ENCODE measurements at places on chromosomes 3 and 15.

DNA sequence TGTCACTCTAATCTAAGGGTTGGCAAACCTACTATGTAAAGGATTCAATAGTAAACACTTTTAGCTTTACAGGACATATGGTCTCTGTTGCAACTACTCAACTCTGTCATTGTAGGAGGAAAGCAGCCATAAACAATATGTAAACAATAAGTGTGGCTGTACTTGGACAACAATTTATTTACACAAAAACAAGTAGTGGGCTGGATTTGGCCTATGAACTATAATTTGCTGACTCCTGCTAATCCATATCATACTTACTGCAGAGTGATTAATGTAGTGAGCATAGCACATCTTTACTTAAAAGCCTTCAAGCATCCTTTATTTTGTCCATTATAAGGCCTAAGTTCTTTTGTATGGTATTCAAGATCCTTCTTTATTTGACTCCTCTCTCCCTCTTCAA, 441.9 kb downstream of the ZIC1 start:
- DNase-seq = no peak

DNA sequence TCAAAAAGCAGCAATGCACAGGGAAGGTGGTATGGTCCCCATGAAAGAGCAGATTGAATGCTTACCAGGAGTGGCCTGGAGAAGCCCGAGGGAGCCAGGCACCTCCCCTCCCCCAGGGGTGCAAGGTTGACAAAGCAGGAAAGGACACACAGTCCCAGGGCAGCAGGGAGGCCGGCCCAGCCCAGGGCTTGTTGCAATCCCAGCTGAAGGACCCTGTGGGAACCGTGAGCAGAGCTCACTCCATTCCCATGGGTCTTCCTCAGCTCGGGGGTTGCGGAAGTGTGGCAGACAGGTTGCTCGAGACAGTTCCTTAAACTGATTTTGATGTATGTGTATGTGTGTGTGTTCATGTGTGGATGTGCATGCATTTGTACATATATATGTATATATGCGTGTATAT, 15.8 kb downstream of the UROC1 start:
- no peak for DNase-seq

GRCh38 chr3:99751649-99752048, 66.0 kb upstream of the CMSS1 start:
- no peak for DNase-seq

- DNase-seq = no peak
These were observed 11.6 kb downstream of the WWTR1 start for GRCh38 chr3:149646181-149646766.

- DNase-seq = no peak
These were observed 8.1 kb downstream of the EDEM1 start for GRCh38 chr3:5195605-5196004.

DNA sequence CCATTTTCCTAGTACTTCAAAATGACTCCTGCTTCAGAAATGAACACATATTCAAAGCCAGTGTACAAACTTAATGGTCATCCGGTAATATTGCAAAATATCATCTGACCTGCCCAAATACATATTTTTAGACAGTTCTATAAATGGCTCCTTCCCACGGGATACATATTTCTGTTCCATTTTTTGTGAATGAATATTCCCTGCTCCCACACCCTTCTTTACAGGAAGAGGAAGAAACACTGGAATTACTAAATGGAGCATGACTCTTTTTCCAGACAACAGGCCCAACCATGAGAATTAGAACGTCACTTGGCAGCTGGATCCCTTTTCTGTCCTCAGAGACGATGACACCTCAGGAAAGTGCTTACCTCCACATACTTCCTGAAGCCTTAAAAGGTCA, 38.0 kb upstream of the CBLB start:
- no peak for DNase-seq

- no peak for DNase-seq
These were observed 26.8 kb downstream of the GALK2 start for GRCh38 chr15:49196856-49197255.

GRCh38 chr3:104673981-104674380, 692.7 kb upstream of the ALCAM start:
- no peak for DNase-seq

DNA sequence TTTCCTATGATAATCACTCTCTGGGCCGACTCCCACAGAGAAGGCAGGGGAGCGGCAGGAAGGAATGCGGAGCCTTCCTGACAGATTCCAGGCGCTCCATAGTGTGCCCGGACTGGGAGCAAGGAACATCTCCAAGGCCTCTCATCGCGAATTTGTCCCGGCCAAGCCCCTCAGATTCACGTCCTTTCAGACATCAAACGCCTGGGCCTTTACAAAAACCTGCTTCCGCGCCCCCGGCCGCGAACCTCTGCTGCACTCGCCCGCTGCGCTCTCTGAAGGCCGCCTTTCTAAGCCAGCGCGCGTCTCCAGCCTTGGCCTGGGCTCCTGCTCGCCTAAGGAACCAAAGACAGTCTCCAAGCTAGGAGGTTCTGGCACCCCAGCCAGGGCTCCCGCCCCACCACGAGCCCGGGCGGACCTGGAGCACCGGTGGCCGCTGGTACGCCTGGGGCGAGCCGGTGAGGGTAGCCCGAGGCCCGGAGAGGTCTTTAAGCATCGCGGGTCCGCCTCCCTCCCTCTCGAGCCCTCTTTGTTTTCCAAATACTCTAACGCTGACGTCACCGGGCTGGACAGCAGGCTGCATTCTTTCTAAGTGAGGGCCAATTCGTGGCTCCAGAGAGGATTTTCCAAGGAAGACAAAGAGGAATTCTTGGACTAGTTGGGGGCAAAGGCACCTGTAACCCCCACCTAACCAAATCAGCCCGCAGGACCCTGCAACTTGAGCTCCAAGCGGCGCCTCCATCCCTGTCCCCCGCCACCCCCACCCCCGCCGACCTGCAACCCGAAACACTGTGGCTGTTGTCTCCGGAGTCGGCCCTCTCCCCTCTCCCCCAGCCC, 759 bp downstream of the AMOTL2 start:
- DNase-seq = no peak

GRCh38 chr3:46087871-46088270, 60.6 kb upstream of the XCR1 start:
- DNase-seq = no peak

GRCh38 chr15:66067687-66068086, 185.9 kb downstream of the MEGF11 start:
- no peak for DNase-seq

- no peak for DNase-seq
These were observed 531.2 kb upstream of the SEMA6D start for GRCh38 chr15:47186075-47186474.

GRCh38 chr3:48387634-48388033, 15.6 kb downstream of the FBXW12 start:
- no peak for DNase-seq

- no peak for DNase-seq
These were observed 28.8 kb downstream of the ATG7 start for GRCh38 chr3:11300970-11301369.

GRCh38 chr3:160948273-160948672, 156.9 kb downstream of the B3GALNT1 start:
- DNase-seq = no peak

DNA sequence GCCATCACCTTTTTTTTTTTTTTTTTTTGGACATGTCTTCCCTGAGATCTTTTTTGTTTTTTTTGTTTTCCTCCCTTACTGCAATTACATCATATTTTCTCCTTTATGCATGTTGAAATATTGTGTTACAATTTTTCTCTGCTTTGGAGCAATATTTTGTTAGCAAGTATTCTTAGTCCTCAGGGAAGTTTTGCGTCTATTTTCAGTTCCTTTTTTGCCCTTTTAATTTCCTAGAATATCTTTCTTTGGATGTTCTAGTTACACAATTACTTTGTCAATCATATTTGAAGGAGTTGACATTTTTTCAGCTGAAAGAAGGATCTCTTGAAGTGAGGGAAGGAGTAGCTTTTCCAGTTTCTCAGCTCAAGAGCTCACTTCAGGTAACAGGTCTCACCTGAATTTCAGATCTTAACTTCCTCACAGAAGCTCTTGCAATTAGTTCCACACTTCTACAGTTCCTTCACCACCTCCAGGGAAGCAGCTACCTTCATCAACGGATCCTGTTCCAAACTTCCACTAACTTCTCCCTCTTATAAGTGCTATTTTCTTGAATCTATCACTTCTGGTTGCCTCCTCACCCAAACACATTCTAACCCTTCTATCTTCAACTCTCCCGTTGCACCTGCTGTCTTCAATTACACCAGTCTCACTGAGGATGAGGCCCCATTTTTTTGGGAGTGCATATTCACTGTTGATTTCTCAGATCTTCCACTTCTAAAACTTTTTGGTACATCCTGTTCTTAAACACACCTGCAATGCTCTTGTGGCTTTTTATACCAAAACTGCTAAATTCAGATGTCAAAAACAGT, 57.8 kb upstream of the CPOX start:
- DNase-seq = no peak

GRCh38 chr3:37554364-37554763, 307.3 kb upstream of the CTDSPL start:
- no peak for DNase-seq

DNA sequence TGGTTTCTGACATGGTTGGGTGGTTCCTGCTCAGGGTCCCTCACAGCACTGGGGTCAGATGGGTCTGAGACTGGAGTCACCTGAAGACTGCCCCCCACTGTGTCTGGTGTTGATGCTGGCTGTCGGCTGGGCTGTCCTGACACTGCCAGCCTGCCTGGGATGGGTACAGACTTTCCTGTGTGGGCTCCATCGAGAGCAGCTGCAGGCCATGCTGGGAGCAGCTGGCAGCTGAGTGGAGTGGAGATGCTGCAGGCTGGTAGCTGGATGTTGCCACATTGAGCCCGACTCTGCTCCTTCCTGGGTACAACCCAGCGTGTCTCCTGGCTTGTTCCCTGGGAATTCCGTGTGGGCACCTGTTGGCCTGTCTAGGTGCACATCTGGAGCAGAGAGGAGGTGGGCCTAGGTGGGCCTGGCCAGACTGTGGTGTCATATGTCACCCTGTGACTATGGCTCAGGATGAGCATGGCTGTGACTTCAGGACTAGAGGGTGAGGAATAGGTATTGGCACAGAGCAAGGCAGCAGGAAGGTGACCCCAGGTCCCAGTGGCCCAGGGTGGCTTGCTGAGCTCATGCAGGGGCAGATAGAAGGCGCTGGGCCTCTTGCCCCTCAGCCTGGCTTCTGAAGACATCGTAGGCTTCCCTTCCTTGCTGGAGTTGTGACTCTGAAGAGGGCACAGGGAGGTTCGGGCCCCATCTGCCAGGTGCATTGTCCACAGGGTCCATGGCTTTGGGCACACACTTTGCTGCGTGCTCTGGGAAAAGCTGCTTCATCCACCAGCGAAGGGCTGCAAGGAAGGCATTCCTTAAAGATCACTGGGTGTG, 40.0 kb upstream of the PRR23E start:
- DNase-seq = no peak

- no peak for DNase-seq
These were observed 673 bp upstream of the HCLS1 start for GRCh38 chr3:121661376-121661775.

DNA sequence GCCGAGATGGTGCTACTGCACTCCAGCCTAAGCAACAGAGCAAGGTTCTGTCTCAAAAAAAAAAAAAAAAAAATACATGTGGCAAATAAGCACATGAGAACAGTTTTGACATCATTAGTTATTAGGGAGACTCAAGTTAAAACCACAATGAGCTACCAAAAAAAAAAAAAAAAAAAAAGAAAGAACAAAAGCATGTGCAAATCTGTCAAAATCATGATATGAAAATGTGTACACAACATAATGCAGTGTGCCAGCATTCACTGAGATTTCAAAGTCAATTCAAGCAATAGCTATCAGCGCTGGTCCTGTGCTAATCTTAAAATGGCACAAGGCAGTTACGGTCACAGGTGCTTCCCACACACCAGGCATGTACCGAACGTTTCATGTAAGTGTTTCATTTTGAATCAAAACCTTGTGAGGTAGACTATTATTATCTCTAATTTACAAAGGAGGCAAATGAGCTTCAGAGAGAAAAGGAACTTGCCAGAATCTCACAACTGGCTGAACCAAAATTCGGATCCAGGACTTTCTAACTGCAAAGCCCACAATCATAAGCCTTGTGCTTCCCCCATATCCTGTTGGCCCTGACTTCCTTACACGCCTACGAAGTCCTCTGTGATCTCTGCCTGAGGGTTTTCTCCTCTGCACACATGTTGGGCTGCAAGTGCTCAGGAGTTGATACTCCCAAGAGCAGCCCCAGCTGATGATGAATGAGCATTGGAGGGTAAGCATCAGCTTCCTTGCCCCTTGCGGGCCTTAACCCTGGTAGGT, 200.1 kb upstream of the PROK2 start:
- no peak for DNase-seq

DNA sequence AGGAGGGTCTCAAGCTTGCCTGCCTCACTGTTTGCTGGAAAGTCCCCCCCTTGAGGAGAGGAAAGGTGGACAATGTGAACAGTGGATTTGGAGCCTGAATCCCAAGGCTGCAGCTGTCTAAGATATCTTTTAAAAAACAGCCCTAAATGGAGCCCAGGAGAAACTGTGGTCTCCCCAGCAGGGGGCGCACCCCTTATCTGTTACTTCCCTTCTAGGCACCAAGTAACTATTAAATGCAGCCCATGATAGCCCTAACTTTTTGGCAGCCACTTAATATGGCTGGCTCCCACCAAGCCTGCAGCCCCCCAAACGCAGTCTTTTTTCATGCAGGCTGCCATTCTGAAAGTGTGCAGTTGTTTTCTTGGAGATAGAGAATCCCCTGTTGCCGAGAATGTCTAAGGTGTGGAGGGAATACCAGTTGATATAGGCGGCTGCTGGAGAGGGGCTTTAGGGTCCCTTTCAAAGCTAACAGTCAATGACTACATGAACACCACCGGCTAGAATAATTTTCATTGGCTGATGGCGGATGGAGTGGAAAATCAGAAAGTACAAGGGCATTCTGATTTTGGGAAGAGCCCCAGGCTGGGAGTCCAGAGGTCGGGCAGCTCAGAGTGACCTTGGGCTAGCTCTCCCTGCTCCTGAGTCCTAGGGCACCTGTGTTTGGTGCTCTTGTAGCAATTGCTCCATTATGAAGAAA, 1.3 kb downstream of the RHCG start:
- DNase-seq = no peak

- no peak for DNase-seq
These were observed 42.5 kb upstream of the DYNC1LI1 start for GRCh38 chr3:32613183-32613582.

GRCh38 chr3:38829404-38829803, 13.4 kb upstream of the SCN10A start:
- DNase-seq = no peak

GRCh38 chr3:27939521-27939920, 217.4 kb upstream of the EOMES start:
- no peak for DNase-seq

GRCh38 chr15:44603126-44603525, 60.3 kb downstream of the SPG11 start:
- DNase-seq = no peak

DNA sequence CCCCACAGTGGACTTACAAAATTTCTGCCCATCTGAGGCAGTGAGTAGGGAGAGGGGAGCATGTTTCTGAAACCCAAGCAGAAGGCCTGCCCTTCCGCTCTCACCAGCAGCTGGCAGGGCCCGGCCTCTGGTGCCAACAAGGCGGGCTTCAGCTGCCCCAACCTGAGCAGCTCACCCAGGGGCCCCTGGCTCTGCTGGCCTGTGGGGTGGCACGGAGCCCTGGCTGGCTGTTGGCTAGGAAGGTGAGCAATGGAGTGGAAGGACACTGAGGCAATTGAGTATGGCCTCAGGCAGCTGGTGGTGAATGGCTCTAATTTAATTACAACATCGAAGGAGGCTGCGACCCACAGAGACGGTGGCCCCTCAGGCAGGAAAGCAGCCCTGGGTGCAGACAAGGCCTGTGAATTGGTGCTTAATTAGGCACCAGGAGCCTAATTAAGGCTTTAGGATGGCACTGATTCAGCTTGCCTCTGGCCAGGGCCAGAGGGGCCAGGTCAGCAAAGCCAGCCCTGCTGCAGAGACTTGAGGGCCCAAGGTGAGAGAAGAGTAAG, 60.9 kb downstream of the ST8SIA2 start:
- no peak for DNase-seq

Measured in activated CD8-positive, alpha-beta memory T cell treated with anti-CD3 and anti-CD28 coated beads for 1 hour (primary cell).